ENCODE measurements at places on chromosomes 5 and 9.

DNA sequence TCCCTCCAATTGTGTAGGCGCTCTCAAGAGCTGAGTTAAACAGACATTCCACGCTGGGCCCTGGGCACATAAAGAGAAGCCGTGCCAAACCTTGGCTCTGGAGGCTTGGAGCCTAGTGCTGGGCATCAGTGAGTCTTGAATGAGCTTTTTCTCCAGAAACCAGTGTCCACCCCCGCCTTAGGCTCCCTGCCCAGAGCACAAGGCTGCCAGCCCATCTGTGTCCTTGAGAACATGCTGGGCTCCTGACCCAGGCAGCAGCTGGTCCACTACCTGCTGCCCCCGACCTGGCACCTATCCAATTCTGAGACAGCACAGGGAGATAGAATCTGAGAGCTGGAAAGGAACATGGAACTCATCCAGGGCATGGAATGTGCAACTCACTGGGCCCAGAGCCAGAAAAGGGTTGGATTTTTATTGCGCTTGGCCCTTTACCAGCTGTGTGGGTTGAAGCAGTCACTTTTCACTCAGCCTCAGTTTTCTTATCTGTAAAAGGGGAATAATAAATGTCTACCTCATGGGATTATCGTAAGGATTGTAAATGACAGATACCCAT, 92.4 kb upstream of the CPLX2 start:
- DNase-seq = no peak

DNA sequence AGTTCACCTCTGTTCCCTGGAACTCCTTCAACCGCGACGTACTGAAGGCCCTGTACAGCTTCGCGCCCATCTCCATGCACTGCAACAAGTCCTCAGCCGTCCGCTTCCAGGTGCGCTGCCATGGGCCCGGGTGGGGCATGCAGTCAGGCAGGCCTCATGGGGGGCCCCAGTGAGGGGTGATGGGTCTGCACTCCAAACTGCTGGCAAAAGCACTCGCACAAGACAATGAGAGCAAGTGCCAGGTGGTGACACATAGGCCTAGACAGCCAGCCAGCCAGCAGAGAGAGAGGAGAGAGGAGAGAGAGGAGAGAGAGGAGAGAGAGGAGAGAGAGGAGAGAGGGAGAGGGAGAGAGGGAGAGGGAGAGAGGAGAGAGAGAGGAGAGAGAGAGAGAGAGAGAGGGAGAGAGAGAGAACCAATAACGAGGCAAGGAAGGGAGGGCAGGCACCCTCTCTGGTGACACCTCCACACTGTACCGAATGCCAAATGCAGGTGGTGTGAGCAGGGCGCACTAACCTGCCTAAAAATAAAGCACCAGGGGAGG, 21.0 kb downstream of the DBH start:
- no peak for DNase-seq

GRCh38 chr5:24385070-24385469, 259.7 kb downstream of the CDH10 start:
- DNase-seq = no peak

DNA sequence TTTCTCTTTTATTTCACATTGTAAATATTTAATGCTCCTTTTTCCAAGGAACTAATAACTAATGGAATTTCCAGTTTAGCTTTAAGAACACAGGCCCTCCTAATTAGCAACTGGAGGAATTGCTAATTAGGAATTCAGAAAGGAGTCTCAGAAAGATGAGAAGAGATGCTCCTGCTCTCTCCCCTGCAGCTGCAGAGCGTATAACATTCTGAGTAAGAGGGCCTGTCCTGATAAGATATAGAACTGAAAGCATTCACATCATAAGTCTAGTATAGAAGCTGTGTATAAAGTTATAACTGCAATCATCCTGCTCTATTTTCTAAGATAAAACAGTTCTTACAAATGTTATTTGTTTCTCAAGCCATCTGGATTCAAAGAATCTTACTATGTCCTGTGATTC, 83.2 kb downstream of the DTWD2 start:
- DNase-seq = no peak

- no peak for DNase-seq
Observed at GRCh38 chr9:105264380-105264779, 19.9 kb downstream of the SLC44A1 start.

- no peak for DNase-seq
Observed at GRCh38 chr5:2697446-2698200, 53.9 kb downstream of the IRX2 start.

DNA sequence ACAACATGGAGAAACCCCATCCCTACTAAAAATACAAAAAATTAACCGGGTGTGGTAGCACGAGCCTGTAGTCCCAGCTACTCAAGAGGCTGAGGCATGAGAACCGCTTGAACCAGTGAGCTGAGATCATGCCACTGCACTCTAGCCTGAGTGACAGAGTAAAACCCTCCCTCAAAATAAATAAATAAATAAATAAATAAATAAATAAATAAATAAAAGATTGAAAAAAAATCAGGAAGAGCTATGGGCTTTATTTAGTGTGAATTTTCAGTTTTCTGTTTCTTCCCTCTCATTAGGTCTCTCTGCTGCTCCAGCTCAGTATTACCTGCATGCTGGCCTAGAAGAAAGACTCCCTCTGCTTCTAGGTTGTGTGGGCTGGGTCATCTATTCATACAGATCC, 47.8 kb upstream of the TRMT10B start:
- DNase-seq = no peak

DNA sequence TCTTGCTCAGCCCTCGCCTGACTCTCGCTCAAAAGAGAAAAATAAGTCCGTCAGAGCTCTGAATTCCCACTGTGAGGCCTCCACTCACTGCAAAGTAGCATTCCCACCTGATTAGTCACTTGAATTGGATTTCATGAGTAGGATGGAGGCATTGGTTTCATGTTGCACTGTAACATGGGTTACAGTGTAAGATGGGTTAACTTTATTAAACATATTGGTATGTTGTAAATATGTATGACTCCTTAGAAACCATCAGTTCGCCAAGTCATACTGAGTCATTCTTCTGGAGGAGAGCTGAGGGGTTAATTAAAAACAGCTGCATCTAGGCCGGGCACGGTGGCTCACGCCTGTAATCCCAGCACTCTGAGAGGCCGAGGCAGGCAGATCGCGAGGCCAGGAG, 93.8 kb upstream of the BNC2 start:
- DNase-seq = no peak

DNA sequence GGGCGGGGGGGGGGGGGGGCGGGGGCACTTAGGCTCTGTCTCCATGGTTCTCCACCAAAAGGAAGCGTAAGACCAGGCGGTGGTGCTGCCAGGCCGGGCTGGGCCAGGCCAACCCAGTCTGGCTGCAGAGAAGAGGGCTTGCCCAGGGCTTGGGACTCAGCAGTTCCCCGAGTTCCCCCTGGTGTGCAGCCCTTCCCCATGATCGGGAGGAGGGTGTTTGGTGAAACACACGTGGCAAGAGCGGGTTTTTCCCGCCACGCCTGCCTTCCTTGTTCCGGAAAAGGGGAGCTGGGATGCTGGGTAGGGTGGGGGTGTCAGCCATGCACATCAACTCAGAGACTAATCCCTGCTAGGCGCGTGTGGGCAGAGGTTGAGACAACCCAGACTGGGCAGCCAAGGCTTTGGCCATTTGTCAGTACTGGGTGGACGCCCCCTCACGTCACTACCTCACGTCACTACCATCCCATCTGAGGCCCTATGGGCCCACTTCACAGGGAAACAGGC, 32.9 kb downstream of the PRRX2 start:
- no peak for DNase-seq

GRCh38 chr5:131996210-131997025, 15.0 kb downstream of the ACSL6 start:
- DNase-seq = peak; percentile 73

DNA sequence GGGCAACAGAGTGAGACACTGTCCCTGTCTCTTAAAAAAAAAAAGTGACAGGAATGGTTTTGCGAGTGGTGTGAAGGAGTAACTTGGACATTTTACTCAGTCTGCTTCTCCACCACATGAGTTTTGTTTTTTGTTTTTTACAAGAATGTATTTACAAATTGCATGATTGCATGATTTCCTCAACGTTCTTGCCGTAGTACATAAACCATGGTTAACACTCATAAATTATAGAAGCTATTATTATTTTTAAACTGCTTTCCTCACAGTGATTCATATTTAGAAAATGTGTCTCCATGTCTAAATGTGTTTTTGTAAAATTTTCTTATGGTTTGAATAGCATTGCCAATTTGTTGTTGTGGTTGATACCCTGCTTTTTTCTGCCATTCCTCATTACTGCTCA, 220.0 kb downstream of the GOLPH3 start:
- DNase-seq = no peak
